ENCODE measurements at places on chromosomes 3 and 15. TPM values are rescaled to one million over a fixed set of nuclear protein-coding genes. Genes with fewer than 3 reads are reported as not detected.

The LYSMD4 gene
- 6.5 TPM for polyA plus RNA-seq

The SLC28A2 gene
- not detected for polyA plus RNA-seq

The FETUB gene
- not detected for polyA plus RNA-seq

The RTP3 gene
- not detected for polyA plus RNA-seq

The NUDT16 gene
- polyA plus RNA-seq, result 3.6 TPM

The MOBP gene
- not detected for polyA plus RNA-seq

The UBAP1L gene
- 0.45 TPM for polyA plus RNA-seq

The ROPN1 gene
- not detected for polyA plus RNA-seq

The ABTB1 gene
- polyA plus RNA-seq, result 64.0 TPM

The NANOGP8 gene
- not detected for polyA plus RNA-seq

The GHSR gene
- polyA plus RNA-seq, result not detected

The PRR20G gene
- not detected for polyA plus RNA-seq

The USP13 gene
- polyA plus RNA-seq, result 13.3 TPM

The PIF1 gene
- 0.25 TPM for polyA plus RNA-seq
